ENCODE measurements at places on chromosomes 4 and X.

- no peak for DNase-seq
Measured at GRCh38 chrX:50180073-50180940, 20.5 kb downstream of the AKAP4 start.

GRCh38 chr4:168632301-168632725 lies 135.5 kb downstream of the PALLD start:
- no peak for DNase-seq

GRCh38 chr4:145565328-145565727 lies 53.9 kb upstream of the MMAA start:
- DNase-seq: no peak

DNA sequence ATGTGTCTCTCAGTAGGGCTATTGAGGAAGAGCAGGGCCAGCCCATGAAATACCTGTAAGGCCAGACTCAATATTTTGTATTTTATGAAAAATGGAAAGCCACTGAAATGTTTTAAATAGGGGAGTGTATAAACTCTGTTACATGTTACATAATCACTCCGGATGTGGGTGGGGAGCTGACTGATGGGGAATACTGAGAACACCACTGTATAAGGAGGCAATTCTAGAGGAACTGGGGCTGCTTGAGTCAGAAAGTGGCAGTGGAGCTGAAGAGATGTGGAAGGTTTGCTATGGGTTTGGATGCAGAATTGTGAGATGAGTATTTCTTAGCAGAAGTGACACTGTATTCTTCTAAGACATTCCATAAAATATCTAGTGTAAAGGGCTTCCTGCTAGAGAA lies 647.8 kb upstream of the LCORL start:
- no peak for DNase-seq

DNA sequence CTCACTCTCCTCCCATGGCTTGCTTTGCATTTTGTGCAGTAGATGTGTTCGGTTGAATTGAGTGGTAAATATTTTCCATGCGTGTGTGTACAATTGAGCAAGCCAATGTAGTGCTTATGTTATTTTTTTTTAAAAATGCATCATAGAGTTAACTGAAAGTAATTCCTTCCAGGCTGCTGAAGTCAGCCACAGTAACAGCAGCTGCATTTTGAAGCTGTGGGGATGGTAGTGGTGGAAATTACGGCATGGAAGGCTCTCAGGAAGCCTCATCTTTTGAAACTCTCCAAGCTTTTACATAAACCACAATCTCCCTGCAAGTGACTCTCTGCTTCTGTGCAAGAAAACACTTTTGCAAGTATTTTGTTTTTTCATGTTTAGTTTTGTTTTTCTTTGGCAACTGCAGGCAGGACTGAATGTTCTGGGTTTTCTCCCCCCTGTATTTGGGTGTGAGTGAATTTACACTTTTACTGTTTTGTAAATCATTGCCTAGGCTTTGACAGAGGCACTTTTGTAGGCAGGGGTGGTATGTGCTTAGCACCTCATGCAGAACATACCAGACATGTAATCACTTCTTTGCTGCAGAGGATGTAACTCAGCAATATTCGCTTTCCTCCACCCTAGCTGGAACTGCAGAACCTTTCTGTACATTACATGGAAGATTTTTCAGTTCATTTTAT lies 56.2 kb downstream of the LRRC66 start:
- no peak for DNase-seq

GRCh38 chr4:163590103-163590502 lies 95.6 kb downstream of the TMA16 start:
- DNase-seq: no peak

GRCh38 chrX:69107747-69108401 lies 57.4 kb downstream of the PJA1 start:
- no peak for DNase-seq

DNA sequence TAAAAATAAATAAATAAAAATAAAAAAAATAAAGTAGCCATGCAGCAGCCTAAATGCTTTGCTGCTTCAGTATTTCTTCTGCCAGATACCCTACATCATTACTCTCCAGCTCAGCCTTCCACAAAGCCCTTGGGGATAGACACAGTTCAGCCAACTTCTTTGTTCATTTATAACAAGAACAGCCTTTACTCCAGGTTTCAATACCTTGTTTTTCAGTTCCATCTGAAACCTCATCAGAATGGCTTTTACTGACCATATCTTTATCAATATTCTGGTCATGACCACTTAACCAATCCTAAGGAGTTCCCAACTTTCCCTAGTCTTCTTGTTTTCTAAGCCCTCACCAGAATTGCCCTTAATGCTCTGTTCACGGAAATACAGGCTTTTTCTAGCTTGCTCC lies 128.3 kb upstream of the MED14 start:
- DNase-seq: no peak

GRCh38 chr4:110669663-110670062 lies 46.8 kb upstream of the PITX2 start:
- no peak for DNase-seq

DNA sequence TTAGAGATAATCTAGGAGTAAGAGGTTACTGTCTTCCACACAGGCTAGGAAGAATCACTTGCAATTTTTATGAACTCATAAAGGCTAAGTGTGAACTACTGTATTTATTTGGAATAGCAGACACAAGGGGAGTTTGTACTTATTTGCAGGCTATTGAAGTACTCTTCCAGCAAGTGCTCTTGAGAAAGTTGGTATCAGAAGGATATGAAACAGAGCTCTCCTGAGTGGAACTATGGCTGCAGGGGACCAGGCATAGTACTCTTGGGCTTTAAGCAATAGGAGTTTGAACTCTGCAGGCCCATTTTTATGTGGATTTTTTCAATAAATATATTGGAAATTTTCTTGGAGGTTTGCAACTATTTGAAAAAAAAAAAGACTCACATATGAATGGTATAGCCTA lies 756.3 kb upstream of the ATOH1 start:
- DNase-seq: no peak

DNA sequence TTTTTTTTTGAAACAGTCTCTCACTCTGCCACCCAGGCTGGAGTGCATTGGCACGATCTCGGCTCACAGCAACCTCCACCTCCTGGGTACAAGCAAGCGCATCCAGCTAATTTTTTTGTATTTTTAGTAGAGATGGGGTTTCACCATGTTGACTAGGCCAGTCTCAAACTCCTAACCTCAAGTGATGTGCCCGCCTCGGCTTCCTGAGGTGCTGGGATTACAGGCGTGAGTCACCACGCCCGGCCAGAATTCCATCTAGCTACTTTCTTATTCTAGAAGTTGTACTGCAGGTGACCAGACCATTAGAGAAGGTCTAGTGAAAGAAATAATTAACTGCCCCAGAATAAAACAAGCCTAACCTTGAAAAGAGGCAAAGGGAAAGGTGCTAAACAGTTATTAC lies 2.3 kb downstream of the LRBA start:
- DNase-seq: no peak
